Tibial nerve (tissue), 4 donors: ENCODE measurements at places on chromosomes 6 and 20. TPM values are rescaled to one million over a fixed set of nuclear protein-coding genes. Genes with fewer than 3 reads are reported as not detected.

- no peak for DNase-seq
These were observed 132.9 kb upstream of the PMEPA1 start for GRCh38 chr20:57842720-57843119.

DNA sequence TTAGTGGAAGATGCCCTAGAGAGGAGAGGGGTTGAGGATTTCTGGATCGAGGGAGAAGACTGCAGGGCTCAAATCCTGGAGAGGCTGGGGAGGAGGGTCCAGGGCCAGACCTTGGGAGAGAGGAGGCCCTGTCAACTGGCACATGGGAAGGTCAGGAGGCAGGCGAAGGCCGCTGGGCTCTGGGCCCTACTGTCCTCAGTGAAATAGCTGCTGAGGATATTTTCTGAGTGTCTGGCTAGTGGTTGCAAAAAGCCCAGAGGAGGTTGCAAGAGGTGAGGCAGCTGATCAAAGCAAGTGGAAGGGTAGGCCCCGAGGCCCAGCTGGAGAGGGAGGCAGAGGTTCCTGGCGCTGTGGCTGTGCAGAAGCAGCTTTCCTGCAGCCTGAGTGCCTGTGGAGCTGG lies 103.4 kb upstream of the MLN start:
- DNase-seq, result no peak

GRCh38 chr20:37907677-37908401 lies 4.9 kb downstream of the VSTM2L start:
- no peak for DNase-seq

DNA sequence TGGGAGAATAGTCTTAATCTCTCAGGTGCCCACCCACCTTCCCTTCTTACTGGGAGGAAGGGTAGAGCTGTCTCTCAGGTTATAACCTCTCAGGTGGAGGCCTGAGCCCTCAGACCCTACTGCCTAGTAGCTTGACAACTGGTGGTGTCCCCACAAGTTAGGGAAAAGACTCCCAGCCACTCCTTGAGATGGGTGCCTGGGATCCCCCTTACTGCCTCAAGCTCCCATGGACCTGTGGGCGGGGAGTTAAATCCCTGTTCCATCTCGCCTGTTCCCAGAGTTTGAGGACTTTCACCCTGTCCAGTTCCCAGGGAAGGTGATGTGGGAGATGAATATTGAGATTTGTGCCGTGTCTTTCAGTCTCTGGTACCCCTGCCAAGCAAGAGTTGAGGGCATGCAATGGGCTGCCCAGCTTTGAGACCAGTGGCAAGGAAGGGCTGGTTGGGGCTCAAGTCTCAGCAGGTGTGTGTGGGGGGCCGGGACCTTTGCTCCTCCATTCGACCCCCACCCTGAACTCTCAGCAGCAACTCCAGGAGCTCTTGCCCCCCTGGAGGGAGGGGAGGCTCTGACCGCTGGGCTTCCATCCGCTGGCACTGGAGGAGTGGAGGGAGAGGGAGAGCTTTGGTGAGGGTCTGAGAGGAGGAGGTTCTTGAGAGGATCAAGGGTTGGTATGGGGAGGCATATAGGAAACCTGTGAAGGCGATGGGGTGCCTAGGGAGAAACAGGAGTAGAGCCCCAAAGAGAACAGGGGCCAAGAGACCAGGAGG lies 1.1 kb upstream of the PBX2 start:
- no peak for DNase-seq

- peak; percentile 53 for DNase-seq
These were observed 27.8 kb upstream of the TLDC2 start for GRCh38 chr20:36848078-36848660.

GRCh38 chr6:78810146-78810545 lies 57.2 kb upstream of the IRAK1BP1 start:
- DNase-seq, result no peak

Gene DPPA5
- total RNA-seq, result not detected

Gene LRFN2
- total RNA-seq, result not detected

Gene SRSF12
- total RNA-seq, result 1.7 TPM

GRCh38 chr6:124535746-124536145 lies 426.5 kb upstream of the RNF217 start:
- no peak for DNase-seq

DNA sequence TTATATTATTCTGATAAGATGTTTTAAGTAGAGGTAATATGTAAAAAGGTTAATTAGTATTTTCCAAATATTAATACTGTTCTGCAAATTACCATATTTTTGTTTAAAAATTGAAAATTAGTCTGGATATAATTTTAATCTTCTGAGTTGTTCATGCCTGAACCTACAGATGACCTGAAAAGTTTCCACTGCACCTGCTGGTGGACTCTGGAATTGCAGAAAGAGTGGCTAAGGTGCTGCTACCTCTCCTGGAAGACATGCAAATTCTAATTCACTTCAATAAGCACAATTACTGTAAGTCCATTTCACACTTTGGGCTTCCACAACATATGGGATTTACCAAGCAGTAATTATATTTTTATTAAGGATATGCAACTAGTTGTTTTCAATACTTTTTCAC lies 77.7 kb upstream of the OLIG3 start:
- DNase-seq, result peak; percentile 12

GRCh38 chr20:4411744-4412143 lies 310.0 kb upstream of the PRND start:
- no peak for DNase-seq

DNA sequence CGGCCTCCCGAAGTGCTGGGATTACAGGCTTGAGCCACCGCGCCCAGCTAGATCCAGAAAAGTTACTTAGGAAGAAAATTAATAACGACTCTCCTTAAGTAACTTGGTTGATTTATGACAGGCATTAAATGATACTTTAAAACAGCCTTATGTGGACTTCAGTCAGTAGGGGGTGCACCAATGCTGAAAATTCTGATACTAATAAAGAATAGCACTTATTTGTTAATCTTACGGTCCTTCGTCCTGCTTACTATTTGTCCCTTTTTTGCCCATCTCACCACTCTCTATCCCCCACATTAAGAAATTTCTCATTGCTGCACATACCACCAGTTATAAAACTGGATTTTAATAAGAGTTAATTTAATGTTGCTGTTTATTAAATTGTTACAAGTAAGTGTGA lies 12.7 kb upstream of the PRELID3B start:
- peak; percentile 33 for DNase-seq

Gene LRP11
- 14.1 TPM for total RNA-seq

DNA sequence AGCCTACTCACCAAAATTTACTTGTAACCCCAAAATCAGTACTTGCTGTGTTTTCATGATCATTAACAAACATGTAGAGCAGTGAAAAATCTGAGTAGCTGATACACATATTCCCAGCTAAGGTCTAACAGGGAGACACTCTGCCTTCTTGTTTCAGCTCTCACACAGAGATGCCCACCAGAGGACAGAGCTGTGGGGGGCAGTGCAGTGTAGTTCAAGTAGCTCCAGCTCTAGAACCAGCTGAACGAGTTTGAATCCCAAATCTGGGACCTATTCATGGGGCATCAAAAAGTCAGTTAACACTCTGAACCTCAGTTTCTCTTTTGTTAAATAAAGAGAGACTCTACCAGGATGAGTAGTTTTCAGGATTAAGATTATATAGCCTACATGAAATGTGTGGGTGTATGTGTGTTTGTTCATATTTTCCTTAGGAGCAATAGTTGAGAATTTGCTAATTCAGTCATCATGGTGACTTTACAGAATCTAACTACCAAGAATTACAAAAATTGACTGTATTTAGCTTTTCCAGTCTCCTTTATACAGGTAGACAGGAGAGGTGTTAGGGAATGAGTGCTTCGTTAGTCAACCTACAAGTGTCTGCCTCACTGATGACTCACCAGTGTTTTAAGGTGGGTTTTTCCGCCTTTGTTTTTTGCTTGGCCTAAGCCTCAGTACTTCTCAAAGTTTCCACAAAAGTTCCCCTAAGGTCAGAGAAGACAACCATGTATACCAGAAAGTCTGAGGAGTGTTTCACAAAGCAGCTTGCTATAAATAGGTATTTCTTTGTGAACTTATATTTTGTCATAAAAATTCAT lies 164.0 kb upstream of the RUNX2 start:
- no peak for DNase-seq

- no peak for DNase-seq
These were observed 96.2 kb downstream of the PLCB1 start for GRCh38 chr20:8228315-8228714.

Gene SLC17A9
- 5.1 TPM for total RNA-seq

GRCh38 chr6:10451828-10452509 lies 37.1 kb upstream of the TFAP2A start:
- no peak for DNase-seq

GRCh38 chr20:17856024-17856564 lies 112.5 kb downstream of the SNX5 start:
- DNase-seq, result no peak

Gene HS3ST5
- not detected for total RNA-seq

Gene TMEM217
- not detected for total RNA-seq

- no peak for DNase-seq
These were observed 7.8 kb upstream of the NEU1 start for GRCh38 chr6:31870385-31870921.

Gene BPIFB2
- total RNA-seq, result not detected

- DNase-seq, result no peak
These were observed 148.2 kb downstream of the OPRM1 start for GRCh38 chr6:154187203-154187602.

Gene BICRAL
- total RNA-seq, result 25.1 TPM

DNA sequence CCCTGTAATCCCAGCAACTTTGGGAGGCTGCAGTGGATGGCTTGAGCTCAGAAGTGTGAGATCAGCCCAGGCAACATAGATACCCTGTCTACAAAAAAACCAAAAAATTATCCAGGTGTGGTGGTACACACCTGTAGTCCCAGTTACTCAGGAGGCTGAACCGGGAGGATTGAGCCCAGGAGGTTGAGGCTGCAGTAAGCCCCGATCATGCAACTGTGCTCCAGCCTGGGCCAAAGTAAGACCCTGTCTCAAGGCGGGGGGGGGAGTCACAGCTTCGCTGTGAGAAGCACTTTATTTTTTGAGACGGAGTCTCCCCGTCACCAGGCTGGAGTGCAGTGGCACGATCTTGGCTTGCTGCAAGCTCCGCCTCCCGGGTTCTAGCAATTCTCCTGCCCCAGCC lies 54.2 kb downstream of the EZR start:
- no peak for DNase-seq

DNA sequence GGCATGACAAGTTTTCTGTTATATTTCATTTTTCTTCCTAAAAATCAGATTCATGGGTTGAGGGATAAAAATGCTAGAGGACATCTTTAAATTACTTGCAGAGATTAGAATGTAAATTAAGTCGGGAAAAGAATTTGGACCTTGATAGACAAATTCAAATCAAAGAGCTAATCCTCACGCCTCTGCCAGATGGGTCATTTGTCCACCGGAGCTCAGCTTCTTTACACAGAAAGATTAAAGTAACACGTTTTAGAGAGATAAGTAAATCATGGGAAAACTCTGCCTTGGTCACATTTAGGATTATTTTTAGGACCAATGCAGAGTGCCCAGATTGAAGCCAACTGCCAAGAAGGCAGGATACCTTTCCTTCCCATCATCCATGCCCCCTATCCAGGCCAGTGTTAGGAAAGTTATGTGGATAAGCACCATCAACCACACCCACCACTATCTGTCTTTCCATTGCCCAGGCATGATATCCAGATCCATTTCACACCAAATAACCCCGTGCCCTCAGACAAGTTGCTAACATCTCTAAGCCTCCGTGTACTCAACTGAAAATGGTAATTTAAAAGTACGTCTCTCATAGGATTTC lies 397.4 kb upstream of the PLCB4 start:
- no peak for DNase-seq

Gene OOEP
- not detected for total RNA-seq

DNA sequence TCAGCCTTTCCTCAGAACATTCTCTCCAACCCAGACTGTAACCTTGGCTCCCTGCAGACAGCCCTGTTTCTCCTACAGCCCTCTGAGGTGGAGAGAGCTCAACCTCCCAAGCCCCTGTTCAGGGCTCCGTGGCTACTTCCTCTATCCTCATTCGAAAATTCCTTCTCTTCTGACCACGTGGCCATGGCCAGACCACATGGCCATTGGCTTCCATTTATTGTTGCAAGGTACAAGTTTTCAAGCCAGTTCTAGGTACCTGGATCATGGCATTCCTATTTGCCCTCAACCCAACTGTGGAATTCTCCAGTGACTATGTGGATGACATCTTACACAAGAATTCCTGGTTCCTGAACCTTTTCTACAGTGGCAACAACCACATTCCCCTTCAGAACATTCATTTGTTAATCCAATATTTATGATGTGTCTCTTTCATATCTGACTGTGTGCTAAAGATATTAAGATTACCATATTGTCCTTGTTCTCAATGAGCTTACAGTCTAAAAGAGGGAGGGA lies 161.9 kb downstream of the GMPR start:
- no peak for DNase-seq

Gene C20orf204
- 14.4 TPM for total RNA-seq

GRCh38 chr6:139148557-139149235 lies 13.8 kb downstream of the HECA start:
- DNase-seq, result no peak

DNA sequence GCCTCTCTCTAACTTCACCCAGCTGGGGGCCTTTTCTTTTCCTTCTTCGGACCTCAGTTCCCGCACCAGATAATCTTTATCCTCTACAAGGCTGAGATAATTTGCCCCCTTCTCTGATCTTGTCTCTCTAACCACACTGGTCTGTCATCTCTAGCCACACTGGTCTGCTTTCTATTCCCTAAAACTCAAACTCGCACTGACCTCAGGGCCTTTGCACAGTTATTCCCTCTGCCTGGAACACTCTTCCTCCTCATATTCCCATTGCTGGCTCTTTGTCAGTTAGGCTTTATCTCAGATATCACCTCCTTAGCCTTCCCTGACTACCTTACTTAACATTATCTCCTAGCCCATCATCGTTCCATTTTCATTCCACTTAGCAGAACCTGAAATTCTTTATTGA lies 7.6 kb downstream of the RIMS4 start:
- no peak for DNase-seq

- DNase-seq, result no peak
These were observed 92.9 kb downstream of the SHLD1 start for GRCh38 chr20:5843054-5843592.

Gene PRSS16
- not detected for total RNA-seq

GRCh38 chr20:58173930-58174707 lies 54.3 kb downstream of the ANKRD60 start:
- DNase-seq, result no peak

Gene ULBP1
- not detected for total RNA-seq

GRCh38 chr6:17343215-17343614 lies 50.2 kb upstream of the CAP2 start:
- no peak for DNase-seq

Gene SEMG1
- total RNA-seq, result not detected

Gene MCHR2
- total RNA-seq, result not detected

Gene PAX1
- total RNA-seq, result not detected

GRCh38 chr20:48905297-48905647 lies 16.2 kb upstream of the ARFGEF2 start:
- DNase-seq, result no peak

Gene FAM120B
- total RNA-seq, result 35.4 TPM

- DNase-seq, result no peak
These were observed 66.7 kb upstream of the ZNF217 start for GRCh38 chr20:53660078-53660909.

Gene STX11
- total RNA-seq, result 14.0 TPM

Gene OPRM1
- not detected for total RNA-seq

Gene SLC12A5
- not detected for total RNA-seq

Gene CAGE1
- total RNA-seq, result not detected

- no peak for DNase-seq
These were observed 226.9 kb downstream of the TFAP2B start for GRCh38 chr6:51045548-51045947.

- no peak for DNase-seq
These were observed 534.4 kb upstream of the CHD6 start for GRCh38 chr20:42152575-42152974.
